EH (cell line): ENCODE measurements at places on chromosomes 5 and 9.

- DNase-seq, result no peak
Observed at GRCh38 chr9:94593459-94594345, at the start of gene FBP2. Gene FBP2 (minus strand): TSS chr9:94593824. CDS start chr9:94593726, 98 bp downstream.

DNA sequence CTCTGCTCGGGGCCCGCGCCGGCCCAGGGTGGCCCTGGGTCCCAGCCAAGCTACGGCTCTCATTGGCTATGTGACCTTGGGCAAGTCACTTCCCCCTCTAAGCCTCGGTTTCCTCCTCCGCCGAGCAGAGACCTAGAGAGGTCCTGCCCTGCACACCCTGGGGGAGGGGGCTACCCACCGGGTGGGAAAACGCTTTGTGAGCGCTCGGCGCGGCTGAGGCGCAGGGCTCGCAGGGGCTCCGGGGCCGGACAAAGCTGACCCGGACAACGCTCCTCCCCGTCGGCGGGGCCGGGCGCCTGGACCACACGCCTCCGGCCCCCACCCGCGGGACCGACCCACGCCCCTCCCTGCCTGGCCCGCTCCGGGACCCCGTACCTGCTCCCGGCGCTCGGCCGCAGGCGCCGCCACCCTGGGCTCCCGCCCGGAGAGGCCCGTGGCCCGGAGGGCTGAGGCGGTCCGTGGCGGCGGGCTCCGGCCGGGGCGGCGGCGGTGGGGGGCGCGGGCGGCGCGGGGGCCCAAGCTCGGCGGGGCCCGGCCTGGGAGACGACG is 85.7 kb upstream of the MELK start:
- DNase-seq, result peak; percentile 41

DNA sequence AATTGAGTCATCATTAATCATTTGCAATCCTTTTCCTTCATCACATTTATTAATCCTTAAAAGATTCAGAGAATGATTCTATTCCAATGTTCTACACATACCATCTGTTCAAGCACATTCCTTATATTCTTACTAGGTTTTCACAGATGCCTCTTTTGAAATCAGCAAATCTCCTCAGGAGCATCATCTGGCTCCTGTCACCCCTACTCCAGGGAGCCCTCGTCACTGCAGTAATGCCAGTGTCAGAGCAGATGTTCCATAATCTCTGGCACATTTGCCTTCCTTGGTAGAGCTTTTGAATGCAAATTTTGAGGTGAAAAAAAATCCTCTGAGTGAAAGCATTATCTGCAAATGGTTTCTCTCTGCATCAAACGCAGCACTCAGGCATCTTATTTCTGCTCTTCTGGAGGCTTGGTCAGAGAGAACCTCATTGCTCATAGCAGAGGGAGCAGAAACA is 7.6 kb upstream of the KCNV2 start:
- no peak for DNase-seq

DNA sequence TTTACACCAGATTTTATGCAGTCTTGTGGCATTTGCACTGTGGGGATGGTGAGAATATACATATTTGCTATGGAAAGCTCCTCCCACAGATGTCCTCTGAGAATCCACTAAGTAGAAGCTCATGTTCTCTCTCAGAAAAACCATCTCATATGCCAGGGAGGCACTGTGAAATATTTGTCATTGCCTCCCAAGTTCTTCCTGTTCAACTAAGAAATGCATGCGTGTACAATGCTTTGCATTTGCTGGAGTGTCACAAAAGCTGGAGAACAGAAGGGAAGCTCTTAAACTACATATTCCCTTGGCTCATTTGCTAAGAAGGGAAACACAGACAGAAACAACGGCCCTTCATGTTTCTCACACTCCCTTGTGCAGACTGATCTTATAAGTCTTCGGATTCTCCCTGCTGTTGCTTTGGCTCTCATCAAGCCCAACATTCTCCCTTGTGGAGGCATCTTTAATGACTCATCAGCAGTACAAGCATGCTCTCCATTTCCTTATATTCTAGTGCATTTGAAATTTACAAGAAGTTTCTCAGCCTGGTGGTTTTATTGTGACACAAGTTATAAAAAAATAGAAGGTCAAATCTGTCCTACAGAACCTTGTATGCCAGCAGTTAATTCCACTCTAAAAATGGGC is 220.6 kb downstream of the TRIM36 start:
- DNase-seq, result no peak

GRCh38 chr5:73729329-73729728 is 103.3 kb downstream of the ARHGEF28 start:
- peak; percentile 56 for DNase-seq

DNA sequence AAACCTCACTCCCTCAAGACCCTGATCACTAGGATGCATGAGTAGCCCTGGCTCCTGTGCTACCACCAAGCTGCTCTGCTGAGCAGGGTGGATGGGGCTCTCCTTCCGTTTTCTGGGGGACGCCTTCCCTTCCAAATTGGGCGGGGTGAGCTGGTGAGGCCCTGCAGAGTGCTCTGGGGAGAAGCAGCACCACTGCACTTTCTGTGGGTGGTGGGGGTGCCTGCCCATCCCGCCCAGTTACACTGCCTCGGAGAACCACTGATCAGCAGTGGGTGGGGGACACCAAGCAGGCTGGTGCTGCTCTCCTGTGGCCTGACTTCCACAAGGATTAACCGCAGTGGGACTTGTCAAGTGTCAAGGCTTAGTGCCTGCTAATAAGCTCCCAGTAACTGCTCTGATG is 19.0 kb downstream of the GFPT2 start:
- no peak for DNase-seq

GRCh38 chr5:66570201-66570600 is 26.0 kb upstream of the MAST4 start:
- DNase-seq, result no peak

- DNase-seq, result no peak
Observed at GRCh38 chr5:180801596-180802324, 846 bp downstream of the MGAT1 start.

- no peak for DNase-seq
Observed at GRCh38 chr9:1294641-1295258, 244.6 kb downstream of the DMRT2 start.

DNA sequence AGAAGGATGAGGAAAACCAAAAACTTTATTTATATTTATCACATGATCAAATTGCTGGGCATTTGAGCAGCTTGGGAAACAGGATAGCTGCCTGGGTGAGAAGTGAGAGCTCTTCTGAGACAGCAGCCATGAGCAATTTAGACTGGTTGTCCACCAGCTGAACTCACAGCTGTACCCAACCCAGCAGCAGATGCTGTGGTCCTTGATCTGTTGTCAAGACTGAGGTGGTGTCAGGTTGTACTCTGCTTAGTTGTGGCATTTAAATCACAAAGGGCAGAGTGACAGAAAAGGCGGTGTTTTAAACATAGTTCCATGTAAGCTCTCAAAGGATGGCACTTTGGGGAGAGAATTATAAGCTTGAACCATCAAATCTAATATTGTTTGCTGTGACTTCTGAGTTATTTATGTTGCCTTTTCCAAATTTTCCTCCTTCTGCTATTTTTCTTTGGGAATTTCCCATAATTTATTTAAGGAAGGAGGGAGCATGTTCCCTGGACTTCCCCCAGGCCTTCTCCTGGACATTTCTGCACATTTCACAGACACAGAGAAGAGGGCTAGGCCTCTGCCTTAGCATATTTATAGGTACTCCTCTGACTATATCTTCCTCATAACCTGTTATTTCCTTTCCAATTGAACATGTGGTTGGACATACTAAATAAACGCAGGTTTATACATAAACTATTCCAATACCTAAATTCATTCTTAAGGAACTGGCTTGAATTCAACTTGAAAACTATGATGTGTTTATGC is 117.7 kb upstream of the FER start:
- no peak for DNase-seq

DNA sequence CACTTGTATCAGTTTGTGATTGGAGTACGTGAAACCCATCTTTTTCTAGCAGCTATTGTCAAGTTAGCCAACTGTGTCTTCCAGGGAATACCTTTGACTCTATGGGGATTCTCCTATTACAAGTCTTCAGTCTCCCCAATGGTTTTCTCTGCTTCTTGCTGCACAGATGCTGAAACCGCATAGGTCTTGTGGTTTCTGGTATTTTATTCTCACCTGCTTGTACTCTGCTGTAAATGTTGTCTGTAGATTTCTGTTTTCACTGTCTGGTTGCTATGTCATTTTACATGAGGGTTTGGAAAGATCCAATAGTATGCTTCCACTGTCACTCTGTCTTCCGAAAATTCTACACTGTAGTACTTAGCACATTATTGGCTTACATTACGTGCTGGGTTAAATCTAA is 1196.9 kb upstream of the C9orf72 start:
- DNase-seq, result no peak

GRCh38 chr5:14528115-14528514 is 53.5 kb upstream of the OTULINL start:
- no peak for DNase-seq

GRCh38 chr9:129383019-129383560 is 205.0 kb upstream of the IER5L start:
- DNase-seq, result peak; percentile 15

GRCh38 chr9:4313144-4313543 is 13.3 kb upstream of the GLIS3 start:
- DNase-seq, result no peak
